ENCODE measurements at places on chromosomes 6 and 20.

GRCh38 chr6:25369036-25369432, 89.9 kb downstream of the CARMIL1 start:
- DNase-seq = no peak

DNA sequence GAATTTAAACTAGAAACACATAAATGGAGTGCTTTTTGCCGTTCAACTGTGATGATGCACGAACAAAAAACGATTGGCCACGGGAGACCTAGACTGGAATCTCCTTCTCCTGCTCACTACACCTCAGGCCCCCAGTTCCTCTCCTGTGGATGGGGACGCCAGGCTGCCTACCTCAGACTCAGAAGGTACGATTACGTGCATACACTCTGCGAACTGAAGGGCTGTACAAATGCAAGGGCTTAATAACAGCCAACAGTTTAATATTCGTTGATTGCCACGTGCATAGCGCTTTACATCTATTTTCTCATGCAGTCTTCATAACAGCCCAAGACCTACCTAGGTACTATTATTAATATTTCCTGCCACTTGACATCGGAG, 495 bp upstream of the ARMC2 start:
- no peak for DNase-seq

GRCh38 chr6:53581173-53581773, 36.4 kb upstream of the GCLC start:
- no peak for DNase-seq

DNA sequence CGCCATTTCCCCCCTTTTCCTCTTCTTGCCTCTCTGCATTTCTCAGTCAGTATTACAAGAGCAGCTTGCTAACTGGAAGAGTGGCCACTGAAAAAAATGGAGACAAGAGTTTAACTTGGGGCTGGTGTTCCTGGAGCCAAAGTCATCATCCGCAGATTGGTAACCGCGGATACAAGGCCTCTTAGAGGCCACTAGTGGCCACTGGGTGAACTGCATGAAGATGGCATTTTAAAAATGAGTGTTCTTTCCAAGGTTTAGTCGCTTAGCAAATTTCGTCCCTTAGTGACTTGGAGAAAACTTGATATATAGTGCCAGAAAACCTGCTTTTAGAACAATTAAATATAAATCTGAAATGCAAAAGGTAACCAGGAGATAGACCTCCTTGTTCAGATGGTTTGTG, 4.8 kb downstream of the F13A1 start:
- no peak for DNase-seq

GRCh38 chr6:56187686-56188085, 59.7 kb downstream of the COL21A1 start:
- no peak for DNase-seq

GRCh38 chr6:159984268-159984786, 15.4 kb downstream of the IGF2R start:
- DNase-seq = no peak

DNA sequence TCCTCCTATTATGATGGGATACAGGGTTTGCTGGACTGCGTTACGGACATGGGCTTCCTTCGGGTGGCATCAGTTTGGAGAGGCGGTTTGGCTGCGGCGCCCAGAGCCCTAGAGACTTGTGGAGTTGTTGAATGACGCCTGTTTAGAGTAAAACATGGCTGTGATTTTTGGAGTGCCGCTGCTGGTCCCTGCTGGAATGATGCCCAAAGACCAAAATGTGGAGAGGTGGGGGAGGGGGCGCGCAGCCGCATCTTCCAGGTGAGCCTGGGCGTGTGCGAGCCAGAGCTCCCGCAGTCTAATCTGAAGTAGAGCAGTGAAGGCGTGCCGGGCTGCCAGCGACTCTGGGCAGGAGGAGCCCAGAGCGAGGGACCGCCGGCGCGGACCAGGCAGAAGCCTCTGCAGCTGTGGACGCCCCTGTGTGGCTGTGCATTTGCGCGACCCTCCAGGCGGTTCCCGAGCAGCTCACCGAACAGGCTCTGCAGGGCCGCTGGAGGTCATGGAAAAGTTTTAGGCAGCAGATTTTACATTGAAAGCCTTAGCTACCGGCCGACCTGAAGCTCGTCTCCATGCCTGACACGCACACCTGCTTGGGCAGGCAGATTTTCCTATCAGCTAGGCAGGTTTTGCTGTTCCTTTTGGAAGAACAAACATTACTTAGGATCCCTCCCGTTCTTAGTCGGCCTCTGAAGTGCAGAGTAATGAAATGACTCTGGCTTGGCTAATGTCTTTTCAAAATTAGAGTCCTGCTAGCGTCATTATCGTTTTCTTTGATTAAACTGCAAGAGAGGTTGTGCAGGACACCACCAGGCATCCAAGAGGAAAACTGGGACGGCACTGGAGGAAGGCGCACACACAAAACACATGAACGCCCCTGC, 298.2 kb downstream of the PHACTR1 start:
- no peak for DNase-seq

GRCh38 chr6:32058511-32058963, 20.3 kb downstream of the CYP21A2 start:
- DNase-seq = no peak

DNA sequence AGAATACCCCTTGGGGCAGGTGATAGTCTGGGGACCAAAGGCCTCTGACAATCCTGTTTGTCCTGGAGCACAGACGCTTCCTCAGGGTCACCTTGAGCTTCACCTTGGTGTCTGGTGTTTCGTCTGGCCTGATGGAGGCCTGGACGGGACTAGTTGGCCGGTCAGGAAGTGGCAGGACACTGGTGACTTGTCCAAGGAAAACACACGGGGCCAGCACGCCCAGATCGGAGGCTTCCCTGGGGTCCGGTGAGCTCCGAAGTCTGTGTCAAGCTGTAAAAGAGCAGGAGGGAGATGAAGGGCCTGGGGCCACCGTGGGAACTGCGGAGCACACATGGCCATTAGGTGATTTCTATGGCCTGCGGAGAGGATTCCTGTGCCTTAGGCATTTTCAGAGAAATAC, 67.9 kb downstream of the SMOC2 start:
- no peak for DNase-seq

- no peak for DNase-seq
These were observed 19.2 kb downstream of the MRPS18A start for GRCh38 chr6:43668151-43669028.

GRCh38 chr20:58944610-58945009, 36.4 kb upstream of the NELFCD start:
- no peak for DNase-seq

GRCh38 chr6:149508485-149508884, 23.7 kb upstream of the ZC3H12D start:
- no peak for DNase-seq

DNA sequence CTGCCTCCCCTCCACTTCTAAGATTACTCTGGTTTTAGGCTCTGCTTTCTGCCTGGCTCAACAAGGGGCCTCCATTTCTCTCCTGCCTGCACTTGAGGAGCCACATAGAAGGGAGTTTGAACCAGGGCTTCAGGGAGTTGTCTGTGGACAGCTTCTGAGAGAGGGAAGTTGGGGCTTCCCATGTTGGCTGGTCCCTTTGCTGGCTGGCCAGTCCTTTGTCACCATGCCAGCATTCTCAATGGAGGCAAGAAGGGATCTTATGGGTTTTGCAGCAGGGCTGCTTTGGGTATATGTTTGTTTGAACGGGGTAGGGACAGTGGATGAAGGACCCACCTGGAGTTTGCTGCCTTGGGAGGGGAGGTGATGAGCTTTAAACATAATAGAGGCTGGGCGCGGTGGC, 124.9 kb downstream of the CARMIL1 start:
- DNase-seq = no peak

DNA sequence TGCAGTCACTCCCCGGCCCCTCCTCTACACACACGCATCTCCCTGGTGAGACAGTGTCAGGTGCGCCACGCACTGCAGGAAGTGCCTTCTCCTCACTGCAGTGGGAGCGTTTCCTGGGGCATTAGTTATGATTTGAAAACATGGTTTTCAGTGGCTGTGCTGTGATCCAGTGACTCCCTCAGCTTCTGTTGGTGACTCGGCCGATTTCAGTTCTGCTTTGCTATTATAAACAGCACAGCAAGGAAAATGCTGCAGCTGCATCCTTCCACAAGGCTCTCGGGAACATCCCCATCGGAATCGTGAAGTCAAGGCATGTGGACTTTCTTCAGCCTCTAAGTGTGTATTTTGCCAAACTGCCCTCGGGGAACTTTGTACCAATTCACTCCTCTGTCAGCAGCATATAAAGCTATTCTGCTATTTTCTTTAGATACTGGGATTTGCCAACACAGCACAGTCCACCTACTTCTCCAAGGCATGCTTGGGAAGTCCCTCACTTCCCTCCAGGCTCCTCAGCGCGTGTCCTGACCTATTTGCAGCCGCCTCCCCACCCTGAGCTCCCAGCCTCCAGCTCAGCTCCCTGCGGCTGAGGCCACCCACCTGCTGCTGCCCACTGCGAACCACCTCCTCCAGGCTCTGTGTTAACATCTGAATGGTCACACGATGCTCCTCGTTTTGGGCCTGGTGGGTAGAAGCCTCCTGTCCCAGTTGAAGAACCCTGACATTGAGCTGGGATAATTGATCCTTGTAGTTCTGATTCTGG, 54.5 kb downstream of the GINS1 start:
- no peak for DNase-seq

DNA sequence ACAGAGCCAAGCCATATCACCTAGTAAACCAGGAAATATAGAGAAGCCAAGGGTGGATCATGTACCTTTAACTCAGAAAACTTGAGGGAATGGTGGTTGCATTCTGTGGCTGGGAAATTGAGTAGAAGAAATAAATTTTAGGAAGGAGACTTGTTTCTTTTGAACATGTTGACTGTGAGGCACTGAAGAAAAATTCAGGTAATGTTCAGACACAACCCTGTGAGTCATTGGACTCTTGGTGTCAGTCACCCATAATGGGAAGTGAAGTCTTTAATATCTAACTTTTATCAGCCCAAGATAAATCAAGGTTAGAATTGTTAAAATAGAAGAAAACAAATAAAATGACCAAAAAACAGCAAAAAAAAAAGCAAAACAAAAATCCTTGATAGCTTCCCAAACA, 98.8 kb upstream of the GRIK2 start:
- DNase-seq = no peak

DNA sequence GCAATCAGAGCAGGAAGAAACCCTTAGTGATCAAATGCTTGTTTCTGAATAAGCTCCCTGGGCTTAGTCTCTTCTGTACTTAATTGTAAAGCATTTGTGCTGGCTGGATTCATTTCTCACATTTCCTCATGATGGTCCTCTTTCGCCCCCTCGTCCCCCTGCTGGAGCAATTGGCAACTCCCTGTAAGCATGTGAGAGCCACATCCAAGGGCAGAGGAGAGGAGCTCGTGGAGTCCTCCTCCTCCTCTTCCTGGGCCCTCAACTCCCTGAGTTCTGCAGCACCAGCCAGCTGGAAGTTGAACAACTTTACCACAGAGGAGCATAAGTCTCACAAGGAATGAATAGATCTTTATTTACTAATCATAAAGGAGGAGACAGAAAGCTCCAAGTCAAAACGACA, 12.6 kb downstream of the ANKEF1 start:
- DNase-seq = no peak

DNA sequence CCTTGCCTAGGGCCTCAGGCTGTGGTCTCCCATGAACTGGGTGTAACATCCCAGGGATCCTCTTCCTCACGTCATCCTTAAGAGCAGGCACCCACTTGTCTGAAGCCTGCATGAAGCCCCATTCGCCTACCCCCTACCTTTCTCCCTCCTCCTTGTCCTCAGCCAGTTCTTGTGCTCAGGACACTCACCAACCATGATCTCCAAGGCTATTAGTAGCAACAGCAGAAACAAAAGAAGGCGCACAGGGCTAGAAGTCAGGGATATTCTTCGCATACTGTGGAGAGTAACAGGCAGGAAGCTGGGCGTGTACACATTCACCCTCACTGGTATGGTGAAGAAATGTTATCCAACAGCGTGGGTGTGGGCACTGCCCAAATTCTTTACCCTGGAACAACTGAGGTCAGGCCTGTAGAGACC, 7.3 kb downstream of the RAET1E start:
- no peak for DNase-seq

DNA sequence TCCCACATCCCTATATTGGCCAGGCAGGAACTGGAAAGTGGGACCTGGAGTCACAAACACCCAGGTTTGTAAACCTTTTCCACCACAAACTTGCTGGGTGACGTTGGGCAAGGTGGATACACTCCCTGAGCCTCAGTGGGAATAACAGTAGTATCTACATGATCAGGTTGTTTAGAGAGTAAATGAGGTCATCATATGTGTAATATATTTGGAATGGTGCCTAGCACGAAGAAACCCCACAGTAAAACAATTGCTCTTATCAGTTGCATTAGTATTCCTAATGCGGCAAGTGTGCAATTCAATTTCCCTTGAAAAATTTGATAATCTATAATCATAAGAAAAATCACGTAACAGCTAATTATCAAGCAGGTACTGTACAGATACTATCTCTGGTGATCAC, 51.9 kb downstream of the HIVEP2 start:
- DNase-seq = no peak

DNA sequence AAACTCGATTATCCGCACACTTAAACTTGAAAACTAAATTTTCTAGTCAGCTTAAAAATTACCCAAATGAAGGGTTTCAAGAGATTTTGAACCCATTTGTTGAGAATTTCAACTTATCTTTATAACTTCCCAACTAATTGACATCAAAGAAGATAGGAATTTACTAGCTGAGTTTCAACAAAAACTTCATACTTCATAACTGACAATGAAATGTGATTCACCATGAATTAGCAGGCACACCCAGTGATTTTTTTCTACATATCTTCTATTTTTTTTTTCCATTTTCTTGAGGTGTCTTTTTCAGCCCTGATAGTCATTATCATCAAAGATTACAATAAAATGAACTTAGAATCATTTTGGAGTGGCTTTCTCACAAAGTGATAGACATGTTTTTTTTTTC, 26.7 kb downstream of the TNFAIP3 start:
- DNase-seq = no peak

DNA sequence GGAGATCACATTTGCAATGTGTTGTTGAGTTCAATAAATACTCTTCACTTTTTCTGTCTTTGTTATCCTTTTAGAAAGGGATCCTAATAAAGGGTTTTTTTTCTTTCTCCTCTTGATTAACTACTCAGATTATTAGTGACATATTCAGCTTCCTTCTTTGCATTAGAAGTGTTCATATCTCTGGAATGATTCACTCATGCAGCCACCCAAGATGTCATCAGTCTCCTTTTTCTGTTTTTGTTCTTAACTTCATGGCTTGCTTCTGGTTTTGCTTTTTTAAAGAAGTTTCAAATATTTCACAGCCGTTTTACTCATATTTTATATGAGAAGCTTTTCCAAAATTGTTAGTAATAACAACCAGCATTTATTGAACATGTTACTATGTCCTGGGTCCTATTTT, 187.6 kb downstream of the TMEM242 start:
- no peak for DNase-seq
